ENCODE measurements at places on chromosomes 16 and 17. TPM values are rescaled to one million over a fixed set of nuclear protein-coding genes. Genes with fewer than 3 reads are reported as not detected.

DNA sequence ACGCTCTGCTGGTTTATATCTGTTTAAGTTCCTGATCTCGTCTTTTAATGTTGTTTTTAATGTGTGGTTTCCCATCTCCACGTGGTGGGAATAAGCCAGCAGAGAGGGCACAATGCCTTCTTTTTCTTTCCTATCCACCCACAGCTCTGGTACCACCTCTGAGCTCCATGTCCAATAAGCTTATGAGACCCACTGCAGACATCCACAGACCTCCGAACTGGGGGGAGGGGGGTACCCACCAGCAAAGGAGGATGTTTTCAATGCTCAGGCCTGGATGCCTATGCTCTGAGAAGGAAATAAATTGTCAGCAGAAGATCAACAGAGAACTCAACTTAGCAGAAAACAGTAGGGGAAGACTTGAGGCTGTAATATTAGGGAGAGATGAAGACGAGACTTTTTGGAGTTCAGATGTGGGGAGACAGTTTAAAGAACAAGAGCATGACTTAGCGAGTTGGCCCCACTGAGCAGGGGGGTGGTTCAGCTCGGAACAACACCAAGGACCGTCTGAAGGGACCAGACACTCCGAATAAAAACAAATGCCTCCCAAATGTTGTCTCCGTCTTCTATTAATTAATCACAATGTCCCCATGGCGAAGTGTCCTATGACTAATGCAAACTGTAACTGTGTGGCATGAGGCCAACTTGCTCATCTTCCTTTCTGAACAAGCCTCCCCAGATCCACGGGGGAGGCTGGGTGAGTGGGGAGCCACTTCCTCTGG, 62.7 kb downstream of the GAS7 start:
- no peaks in the 10 kb centered on the region for H3K27me3 ChIP-seq
- no peaks in the 10 kb centered on the region for H3K36me3 ChIP-seq
- H3K4me1 ChIP-seq, result peaks cover 16% of the 10 kb centered on the region

DNA sequence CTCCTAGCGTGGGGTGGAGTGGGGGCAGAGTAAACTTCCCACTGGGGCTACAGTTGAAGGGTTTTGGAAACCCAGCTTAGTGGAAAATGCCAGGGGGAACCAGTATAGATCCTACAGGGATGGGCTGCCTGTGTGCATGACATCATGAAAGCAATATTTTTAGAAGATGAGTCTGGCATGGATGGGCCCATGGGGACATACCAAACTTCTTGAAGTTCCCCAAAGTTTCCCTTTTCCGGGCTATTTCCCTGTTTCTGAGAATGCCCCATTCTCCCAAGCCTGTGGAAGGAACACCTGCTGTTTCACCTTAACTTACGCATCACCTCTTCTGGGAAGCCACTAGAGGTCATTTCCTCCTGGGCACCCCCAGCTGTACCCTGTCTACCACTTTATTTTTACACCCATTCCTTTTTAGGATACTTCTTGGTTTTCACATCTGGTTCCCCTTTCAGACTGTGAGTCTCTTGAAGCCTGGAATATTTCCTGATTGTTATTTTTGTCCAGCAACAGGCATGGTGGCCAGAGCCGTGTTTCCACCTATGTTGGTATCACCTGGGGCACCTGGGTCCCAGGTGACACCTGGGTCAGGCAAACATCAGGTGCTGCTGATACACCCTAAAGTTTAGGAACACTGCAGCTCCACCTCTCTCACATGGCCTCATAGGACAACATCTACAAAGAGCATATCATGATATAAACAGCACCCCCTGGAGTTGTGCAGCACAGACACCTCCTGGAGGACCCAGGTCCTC, 9.8 kb downstream of the SOCS3 start:
- no peak for DNase-seq
- no peaks in the 10 kb centered on the region for H3K36me3 ChIP-seq
- no peaks in the 10 kb centered on the region for H3K27me3 ChIP-seq
- H3K4me3 ChIP-seq, result no peak overlapping the region
- peaks cover 69% of the 10 kb centered on the region for H3K4me1 ChIP-seq
- H3K27ac ChIP-seq, result no peak overlapping the region

- DNase-seq, result no peak
- H3K4me1 ChIP-seq, result no peaks in the 10 kb centered on the region
- H3K36me3 ChIP-seq, result no peaks in the 10 kb centered on the region
- no peak overlapping the region for H3K27ac ChIP-seq
- no peak overlapping the region for H3K4me3 ChIP-seq
- no peaks in the 10 kb centered on the region for H3K27me3 ChIP-seq
These were observed 227.9 kb downstream of the MAF start for GRCh38 chr16:79372503-79373184.

GRCh38 chr16:69932691-69933392, 18.3 kb upstream of the CLEC18A start:
- H3K4me3 ChIP-seq, result no peak overlapping the region
- H3K27ac ChIP-seq, result no peak overlapping the region
- DNase-seq, result no peak
- peaks cover 72% of the 10 kb centered on the region for H3K36me3 ChIP-seq
- H3K4me1 ChIP-seq, result peaks cover 17% of the 10 kb centered on the region

GRCh38 chr16:68365167-68365817, 54.5 kb downstream of the PRMT7 start:
- H3K4me3 ChIP-seq, result no peak overlapping the region
- peaks cover 38% of the 10 kb centered on the region for H3K4me1 ChIP-seq

DNA sequence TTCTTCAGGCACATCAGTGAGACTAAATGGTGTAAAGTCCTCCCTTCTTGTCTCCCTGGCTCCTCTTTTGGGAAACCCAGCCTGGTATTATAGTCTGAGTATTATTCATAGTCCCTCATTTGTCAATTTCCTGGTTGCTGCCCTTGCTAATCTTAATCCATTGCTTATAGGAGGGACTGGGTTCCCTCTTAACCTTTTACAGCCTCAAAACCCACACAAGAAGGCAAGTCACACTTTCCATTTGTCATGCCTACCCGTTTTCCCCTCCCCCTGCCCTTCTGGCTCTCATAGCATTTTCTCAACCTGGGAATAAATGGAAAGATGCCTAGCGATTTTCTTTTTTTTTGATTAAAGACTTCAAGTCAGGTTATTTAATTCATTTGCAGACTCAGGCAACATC, 124.8 kb downstream of the MAP2K6 start:
- H3K27ac ChIP-seq, result no peak overlapping the region
- no peak overlapping the region for H3K4me3 ChIP-seq
- peaks cover 14% of the 10 kb centered on the region for H3K36me3 ChIP-seq
- no peaks in the 10 kb centered on the region for H3K27me3 ChIP-seq
- no peaks in the 10 kb centered on the region for H3K4me1 ChIP-seq

DNA sequence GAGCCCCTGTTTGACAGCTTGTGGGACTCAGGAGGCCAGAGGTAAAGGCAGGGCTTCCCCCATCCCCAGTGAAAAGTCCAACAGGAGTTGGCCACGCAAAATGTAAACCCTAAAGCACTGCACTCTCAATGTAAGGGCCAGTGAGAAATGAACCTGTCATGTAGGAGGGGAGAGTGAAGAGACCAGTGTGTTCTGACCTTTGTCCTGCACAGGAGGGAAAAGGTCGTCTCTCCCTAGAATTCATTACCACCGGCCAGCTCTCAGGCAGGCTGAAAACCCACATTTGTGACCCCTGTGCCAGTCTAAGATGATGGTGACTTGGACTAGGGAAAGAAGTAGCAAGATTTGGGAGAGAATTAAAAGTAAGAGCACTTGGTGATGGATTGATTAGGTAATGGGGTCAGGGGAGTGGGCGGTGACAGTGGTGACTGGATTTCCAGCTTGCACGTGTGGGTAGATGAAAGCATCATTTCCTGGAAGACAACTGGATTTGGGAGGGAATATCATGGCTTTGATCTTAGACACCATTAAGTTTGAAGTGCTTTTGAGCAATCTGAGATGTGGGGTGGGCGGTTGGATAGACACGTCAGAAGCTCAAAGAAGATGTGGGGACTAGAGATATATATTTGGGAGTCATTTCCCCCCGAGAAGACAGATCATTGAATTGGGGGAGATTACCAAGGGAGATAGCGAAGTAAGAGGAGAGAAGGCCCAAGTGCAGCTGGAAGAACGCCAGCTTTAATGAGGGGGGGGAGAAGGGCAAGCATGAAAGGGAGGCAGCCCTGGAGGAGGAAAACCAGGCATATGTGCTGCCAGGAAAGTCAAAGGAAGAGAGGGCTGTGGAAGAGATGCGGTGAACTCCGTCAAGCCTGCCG, 119.5 kb downstream of the NTN1 start:
- H3K4me3 ChIP-seq, result no peak overlapping the region
- no peak overlapping the region for H3K27ac ChIP-seq
- no peaks in the 10 kb centered on the region for H3K27me3 ChIP-seq
- no peak for DNase-seq

GRCh38 chr17:5419959-5420653, at the start of gene RPAIN:
RPAIN (plus strand) TSS chr17:5420182; CDS start chr17:5420211, 29 bp downstream.
- DNase-seq, result peak; percentile 94
- H3K36me3 ChIP-seq, result peaks cover 45% of the 10 kb centered on the region
- H3K4me3 ChIP-seq, result peak within 1 kb of the TSS; percentile 87
- peaks cover 16% of the 10 kb centered on the region for H3K4me1 ChIP-seq
- no peaks in the 10 kb centered on the region for H3K27me3 ChIP-seq

- peaks cover 59% of the 10 kb centered on the region for H3K4me1 ChIP-seq
- peak overlapping the region; percentile 98 for H3K27ac ChIP-seq
- DNase-seq, result peak; percentile 93
- no peak overlapping the region for H3K4me3 ChIP-seq
- H3K36me3 ChIP-seq, result peaks cover 29% of the 10 kb centered on the region
These were observed 6.2 kb downstream of the PCGF2 start for GRCh38 chr17:38741921-38742410.

GRCh38 chr16:73506568-73507056, 458.7 kb upstream of the ZFHX3 start:
- no peak for DNase-seq
- H3K4me1 ChIP-seq, result peaks cover 2% of the 10 kb centered on the region
- H3K27ac ChIP-seq, result no peak overlapping the region
- no peaks in the 10 kb centered on the region for H3K27me3 ChIP-seq
- no peaks in the 10 kb centered on the region for H3K36me3 ChIP-seq
- no peak overlapping the region for H3K4me3 ChIP-seq

- H3K36me3 ChIP-seq, result no peaks in the 10 kb centered on the region
- H3K4me3 ChIP-seq, result no peak overlapping the region
- peaks cover 19% of the 10 kb centered on the region for H3K4me1 ChIP-seq
- H3K27ac ChIP-seq, result no peak overlapping the region
These were observed 227.3 kb upstream of the RPL38 start for GRCh38 chr17:73976147-73976546.

- no peak overlapping the region for H3K27ac ChIP-seq
- H3K36me3 ChIP-seq, result no peaks in the 10 kb centered on the region
- DNase-seq, result no peak
- no peaks in the 10 kb centered on the region for H3K27me3 ChIP-seq
These were observed 164.1 kb downstream of the SEC14L1 start for GRCh38 chr17:77304746-77305473.

DNA sequence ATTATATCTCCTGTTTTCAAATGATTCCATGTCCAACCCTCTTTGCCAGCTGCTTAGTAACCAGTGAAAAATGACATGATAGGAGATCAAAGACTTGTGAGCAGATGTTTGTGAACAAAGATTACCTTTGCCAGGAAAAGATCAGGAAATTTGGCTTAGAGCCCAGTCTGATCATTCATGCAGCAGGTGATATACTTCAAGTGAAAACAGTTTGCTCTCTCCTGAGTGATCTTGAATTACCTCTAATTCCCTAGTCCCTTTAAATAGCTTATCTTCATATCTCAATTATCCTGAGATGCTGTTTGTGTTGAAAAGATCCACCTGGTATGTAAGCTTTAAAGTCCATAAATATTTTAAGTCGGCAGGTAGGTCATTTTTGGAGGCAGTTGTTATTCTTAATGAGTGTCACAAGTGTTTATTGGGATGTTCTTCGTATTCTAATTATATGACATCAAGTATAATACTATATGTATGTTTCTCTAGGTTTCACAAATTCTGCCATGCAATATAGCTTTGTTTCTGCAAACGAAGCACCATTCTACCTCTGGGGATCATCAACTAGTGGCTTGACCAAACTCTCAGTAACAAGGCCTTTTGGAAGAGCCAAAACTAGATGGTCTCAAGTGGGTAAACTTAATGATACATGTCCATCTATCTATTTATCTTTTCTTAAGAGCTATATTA, 13.2 kb upstream of the VPS35L start:
- no peaks in the 10 kb centered on the region for H3K4me1 ChIP-seq
- no peak overlapping the region for H3K4me3 ChIP-seq
- no peak overlapping the region for H3K27ac ChIP-seq
- H3K36me3 ChIP-seq, result peaks cover 37% of the 10 kb centered on the region

DNA sequence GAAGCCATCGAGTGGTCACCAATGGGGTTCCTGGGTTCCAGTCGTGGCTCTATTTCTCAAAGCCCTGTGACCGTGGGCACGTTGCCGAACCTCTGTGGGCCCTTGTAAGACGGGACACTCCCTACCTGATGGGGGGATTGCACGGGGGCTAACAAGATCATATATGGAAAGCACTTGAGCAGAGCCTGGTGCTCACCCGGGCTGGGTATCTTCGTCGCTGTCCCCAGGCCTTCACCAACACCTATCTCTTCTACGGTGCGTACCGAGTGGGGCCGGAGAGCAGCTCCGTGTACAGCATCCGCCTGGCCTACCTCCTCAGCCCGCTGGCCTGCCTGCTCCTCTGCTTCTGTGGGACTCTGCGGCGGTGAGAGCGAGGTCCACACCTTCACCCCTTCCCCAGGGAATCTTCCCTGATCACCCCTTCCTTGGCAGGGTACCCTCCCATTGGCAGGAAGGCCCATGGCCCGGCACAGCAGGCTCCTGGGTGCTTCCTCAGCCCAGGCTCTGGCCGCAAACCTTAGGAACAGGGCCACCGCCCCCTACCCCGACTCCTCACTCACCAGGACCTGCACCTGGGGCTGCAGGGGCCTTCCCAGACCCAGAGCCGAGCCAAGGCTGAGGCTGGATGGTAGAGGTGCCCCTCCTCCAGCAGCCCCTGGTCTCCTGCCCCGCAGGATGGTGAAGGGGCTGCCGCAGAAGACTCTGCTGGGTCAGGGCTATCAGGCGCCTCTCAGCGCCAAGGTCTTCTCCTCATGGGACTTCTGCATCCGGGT, 2.8 kb downstream of the TMC8 start:
- H3K4me3 ChIP-seq, result no peak overlapping the region
- peaks cover 50% of the 10 kb centered on the region for H3K27me3 ChIP-seq
- H3K4me1 ChIP-seq, result peaks cover 47% of the 10 kb centered on the region
- no peak overlapping the region for H3K27ac ChIP-seq
- DNase-seq, result no peak

- no peak for DNase-seq
- H3K27me3 ChIP-seq, result peaks cover 18% of the 10 kb centered on the region
- no peaks in the 10 kb centered on the region for H3K36me3 ChIP-seq
These were observed 185.6 kb upstream of the TNRC6C start for GRCh38 chr17:77772899-77773358.

DNA sequence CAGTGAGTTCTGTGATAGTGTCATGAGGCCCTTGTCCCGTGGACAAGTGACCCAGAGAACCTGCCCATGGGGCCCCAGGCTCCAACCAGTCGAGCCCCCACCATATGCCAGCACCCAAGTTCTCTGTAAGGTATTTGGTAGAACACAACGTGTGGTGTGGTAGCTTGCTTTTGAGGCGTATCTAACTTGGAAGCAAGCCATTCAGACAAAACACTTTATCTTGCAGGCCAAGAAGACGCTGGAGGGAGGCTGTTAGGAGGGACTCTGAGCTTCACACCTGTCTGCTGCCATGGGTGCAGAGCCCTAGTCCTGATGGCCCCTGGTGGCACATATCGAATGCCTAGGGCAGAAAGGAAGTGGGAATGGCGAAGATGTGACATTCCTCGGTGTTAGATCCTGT, 1.6 kb downstream of the NDUFAF8 start:
- no peak overlapping the region for H3K27ac ChIP-seq
- no peak for DNase-seq
- no peaks in the 10 kb centered on the region for H3K27me3 ChIP-seq

Gene CES1
- total RNA-seq, result 0.22 TPM

Gene MYH2
- total RNA-seq, result 42.5 TPM

Gene SLC6A2
- total RNA-seq, result 2.3 TPM

Gene TSC2
- total RNA-seq, result 31.8 TPM

Gene OTOA
- total RNA-seq, result 0.13 TPM

Gene CHAD
- 2.4 TPM for total RNA-seq
